ENCODE measurements at places on chromosomes 16 and 17.
A peak's percentile ranks its signal among the peaks of the same experiment; 100 is the strongest.

GRCh38 chr16:57110937-57111336 is 18.6 kb downstream of the CPNE2 start:
- no peak for DNase-seq
- H3K27ac ChIP-seq, result no peak overlapping the region
- peaks cover 69% of the 10 kb centered on the region for H3K4me1 ChIP-seq
- no peaks in the 10 kb centered on the region for H3K27me3 ChIP-seq

GRCh38 chr17:2634361-2634960 is 41.0 kb downstream of the PAFAH1B1 start:
- no peak overlapping the region for H3K27ac ChIP-seq
- no peak for DNase-seq
- no peaks in the 10 kb centered on the region for H3K27me3 ChIP-seq
- H3K4me1 ChIP-seq, result peaks cover 20% of the 10 kb centered on the region
- H3K4me3 ChIP-seq, result no peak overlapping the region

GRCh38 chr16:85612191-85612800 is 826 bp upstream of the GSE1 start:
- H3K4me3 ChIP-seq, result peak overlapping the region; percentile 9
- no peak overlapping the region for H3K27ac ChIP-seq
- no peaks in the 10 kb centered on the region for H3K36me3 ChIP-seq
- peaks cover 81% of the 10 kb centered on the region for H3K4me1 ChIP-seq
- peaks cover 17% of the 10 kb centered on the region for H3K27me3 ChIP-seq

DNA sequence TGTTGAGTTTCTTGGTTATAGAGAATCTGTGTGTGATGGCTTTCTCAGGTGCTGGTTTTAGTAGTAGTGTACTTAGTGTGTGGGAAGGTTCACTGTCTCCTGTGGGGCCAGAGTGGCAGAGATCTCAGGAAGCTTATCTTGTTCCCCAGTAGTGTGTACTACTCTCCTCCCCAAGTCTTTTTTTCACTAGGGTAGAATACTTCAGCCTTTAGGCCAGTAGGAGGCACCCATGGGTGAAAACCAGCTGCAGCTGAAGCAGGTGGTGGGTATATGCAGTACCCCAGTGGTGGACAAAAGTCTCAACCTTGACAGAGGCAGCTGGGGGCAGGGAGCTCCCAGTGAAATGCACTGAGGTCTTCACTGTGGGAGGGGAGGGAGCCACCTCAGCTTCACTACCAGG is 109.9 kb downstream of the PHKB start:
- H3K27ac ChIP-seq, result no peak overlapping the region
- H3K4me3 ChIP-seq, result no peak overlapping the region
- no peak for DNase-seq
- no peaks in the 10 kb centered on the region for H3K4me1 ChIP-seq
- H3K36me3 ChIP-seq, result peaks cover 8% of the 10 kb centered on the region
- H3K27me3 ChIP-seq, result no peaks in the 10 kb centered on the region

GRCh38 chr17:42708588-42708987 is 26.3 kb downstream of the CNTNAP1 start:
- no peak overlapping the region for H3K27ac ChIP-seq
- H3K4me3 ChIP-seq, result no peak overlapping the region
- no peaks in the 10 kb centered on the region for H3K4me1 ChIP-seq
- H3K27me3 ChIP-seq, result no peaks in the 10 kb centered on the region
- peaks cover 97% of the 10 kb centered on the region for H3K36me3 ChIP-seq

DNA sequence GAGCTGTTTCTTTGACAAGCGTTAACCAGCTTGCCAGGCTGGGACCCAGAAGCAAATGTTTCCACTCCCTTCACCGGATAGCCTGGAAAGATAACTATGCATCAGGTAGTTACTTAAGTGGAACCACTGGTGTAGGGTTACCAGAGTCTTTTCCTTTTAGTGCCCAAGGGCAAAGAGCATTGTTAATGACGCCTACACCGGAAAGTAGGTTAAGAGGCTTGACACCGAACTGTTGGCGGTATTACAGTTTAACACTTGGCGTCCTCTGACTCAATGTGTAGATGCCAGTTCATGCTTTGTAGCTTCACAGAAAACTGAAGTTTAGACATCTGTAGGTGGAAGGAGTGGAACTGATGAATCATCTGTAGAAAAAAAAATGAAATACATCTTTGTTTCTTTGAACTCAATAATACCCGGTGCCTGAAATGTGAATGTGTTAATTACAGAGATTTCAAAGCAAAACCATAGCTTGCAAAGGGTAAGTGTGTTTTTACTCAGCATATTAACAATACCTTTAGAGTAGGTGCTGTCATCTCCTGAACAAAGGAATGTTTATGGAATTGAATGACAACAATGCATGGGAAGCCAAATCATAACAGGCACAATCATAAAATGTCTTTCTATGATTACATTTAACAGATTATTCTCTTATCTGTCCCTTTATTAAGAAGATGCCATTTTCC is 426.7 kb upstream of the SALL1 start:
- H3K27ac ChIP-seq, result no peak overlapping the region
- no peaks in the 10 kb centered on the region for H3K4me1 ChIP-seq
- no peak overlapping the region for H3K4me3 ChIP-seq
- H3K27me3 ChIP-seq, result no peaks in the 10 kb centered on the region
- H3K36me3 ChIP-seq, result no peaks in the 10 kb centered on the region

Measured in spinal cord (tissue), 10 donors.